ENCODE measurements at places on chromosomes 6 and 20.

- DNase-seq, result no peak
These were observed 164.0 kb downstream of the GRM4 start for GRCh38 chr6:33981861-33982260.

GRCh38 chr6:108115598-108116058 is 41.1 kb upstream of the OSTM1 start:
- DNase-seq, result no peak

DNA sequence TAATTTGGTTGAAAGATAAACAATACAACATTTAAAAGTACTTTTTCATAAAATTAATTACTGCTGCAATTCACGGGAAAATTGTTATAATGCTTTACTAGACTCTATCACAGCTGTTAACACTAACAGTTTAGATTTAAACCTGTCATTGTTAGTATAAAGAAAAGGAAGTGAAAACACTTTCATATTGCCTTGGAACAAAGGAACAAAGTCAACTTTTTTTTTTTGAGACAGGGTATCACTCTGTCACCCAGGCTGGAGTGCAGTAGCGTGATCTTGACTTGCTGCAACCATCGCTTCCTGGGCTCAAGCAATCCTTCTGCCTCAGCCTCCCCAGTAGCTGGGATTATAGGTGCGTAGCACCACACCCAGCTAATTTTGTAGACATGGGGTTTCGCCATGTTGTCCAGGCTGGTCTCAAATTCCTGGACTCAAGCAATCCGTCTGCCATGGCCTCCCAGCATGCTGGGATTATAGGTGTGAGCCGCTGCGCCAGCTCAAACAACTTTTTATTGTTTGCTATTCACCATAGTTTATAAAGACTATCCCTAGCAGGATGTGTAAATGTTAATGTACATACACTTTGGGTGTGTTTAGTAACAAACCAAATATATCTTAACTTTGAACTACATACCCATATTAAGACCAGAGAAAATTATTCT is 22.1 kb downstream of the SLC35A1 start:
- DNase-seq, result no peak

GRCh38 chr20:46967646-46968045 is 73.0 kb downstream of the EYA2 start:
- DNase-seq, result no peak

DNA sequence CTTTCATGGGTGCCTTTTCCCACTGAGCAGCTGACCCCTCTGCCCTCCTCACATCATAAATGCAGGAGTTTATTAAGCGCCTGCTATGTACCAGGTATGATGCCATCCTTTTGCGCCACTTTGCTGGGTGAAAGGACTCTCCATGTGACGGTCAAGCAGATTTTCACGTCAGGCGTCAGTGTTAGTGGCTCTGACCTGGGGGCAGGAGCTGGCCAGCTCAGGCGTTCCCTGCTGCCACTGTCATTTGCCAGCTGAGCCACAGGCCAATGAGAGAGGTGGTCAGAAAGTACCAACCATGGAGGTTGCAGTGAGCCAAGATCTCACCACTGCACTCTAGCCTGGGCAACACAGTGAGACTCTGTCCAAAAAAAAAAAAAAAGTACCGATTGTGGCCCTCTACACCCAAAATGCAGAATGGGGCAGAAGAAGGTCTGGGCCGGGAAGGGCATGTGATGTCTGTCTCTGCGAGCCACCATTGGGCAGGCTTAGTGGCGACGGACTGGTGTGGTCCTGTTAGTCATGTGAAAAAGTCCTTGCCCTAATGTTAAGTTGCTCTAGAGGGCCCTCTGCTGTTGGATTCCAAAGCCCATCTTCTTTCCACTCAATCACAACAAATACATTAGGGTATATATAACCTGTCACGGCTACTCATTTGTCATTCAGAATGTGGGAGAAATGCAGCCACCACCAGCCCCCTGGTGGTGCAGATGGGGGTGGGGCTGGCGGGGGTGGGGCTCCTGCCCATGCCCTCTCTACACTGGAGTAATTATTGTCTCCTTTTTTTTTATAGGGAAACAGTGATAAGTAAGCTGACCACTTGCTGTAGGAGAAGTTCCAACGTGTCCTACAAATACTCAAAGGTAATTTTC is 18.4 kb upstream of the SLC22A1 start:
- DNase-seq, result no peak

DNA sequence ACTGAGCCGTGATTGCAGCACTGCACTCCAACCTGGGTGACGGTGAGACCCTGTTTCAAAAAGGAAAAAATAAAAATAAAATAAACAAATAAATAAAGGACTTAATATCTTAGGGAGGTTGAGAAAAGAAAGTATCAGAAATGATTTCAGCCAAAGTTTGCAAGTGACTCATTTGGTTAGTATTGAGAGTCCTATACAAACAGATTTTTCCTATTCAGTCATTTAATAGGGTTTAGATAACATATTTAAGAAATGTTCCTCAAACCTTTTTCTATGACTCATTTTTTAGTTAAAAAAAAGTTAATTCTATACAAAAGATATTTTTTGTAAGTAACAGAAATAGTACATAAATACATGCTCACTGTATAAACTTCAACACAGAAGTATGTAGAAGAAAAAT is 235.1 kb downstream of the GJA1 start:
- DNase-seq, result no peak

DNA sequence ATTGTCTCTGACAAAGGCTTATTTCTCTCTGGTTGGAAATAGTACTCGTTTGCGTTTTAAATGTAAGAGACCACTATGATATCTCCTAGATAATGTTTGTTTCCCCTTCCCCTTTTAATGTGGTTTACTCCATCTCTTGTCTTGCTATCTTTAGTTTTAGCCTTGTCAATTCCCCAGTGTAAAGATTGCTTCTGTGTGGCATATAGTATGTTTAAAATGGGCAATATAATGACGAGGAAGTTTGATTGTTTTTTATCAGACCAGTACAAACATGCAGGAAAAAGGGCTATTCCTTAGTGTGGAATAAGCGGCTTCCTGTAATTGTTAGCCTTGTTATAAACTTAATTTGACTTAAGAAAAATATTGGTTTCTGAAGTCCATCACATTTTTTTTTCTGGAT is 3.1 kb downstream of the QKI start:
- DNase-seq, result no peak

GRCh38 chr6:72218125-72218524 is 331.8 kb downstream of the RIMS1 start:
- no peak for DNase-seq

- DNase-seq, result no peak
These were observed 168.5 kb upstream of the AKAP12 start for GRCh38 chr6:151071295-151071694.

DNA sequence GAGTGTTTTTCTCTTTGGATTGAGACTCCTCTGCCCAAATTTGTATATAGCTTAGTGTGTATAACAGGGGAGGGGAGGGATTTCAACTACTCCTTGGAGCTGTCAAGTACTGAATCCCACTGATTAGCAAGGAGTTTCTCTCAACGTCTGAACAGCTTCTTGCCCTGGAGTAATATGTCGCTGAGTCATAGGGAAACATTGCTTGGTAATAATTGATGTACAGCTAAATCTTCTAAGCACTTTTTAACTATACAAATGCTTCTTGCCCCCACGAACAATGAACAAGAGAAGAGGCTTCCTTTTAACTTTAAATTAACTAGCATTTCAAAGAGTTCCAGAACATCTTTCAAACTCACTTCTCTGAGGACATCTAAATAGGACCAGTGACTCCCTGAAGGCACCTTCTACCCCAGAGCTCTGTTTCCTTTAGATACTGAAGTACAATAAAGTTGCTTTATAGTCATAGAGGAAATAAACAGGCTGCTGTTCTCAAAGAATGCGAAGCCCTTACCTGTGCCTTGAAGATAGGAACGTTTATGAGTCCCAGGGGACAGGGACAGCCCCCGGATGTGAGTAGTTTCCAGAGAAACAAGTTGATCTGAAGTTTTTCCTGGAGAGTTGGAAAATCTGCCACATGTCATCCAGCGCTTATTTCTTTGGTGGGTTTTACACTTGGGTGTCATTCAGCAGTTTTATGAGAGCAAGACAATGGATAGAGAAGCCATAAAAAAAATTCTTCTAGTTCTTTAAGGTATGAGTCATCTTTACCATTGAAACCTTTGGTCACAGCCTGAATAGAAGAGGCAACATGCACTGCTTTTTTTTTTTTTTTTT is 462.5 kb upstream of the BTBD3 start:
- peak; percentile 13 for DNase-seq

GRCh38 chr6:122751326-122751725 is 28.2 kb upstream of the FABP7 start:
- DNase-seq, result no peak

GRCh38 chr6:160226118-160226591 is 32.5 kb downstream of the SLC22A2 start:
- no peak for DNase-seq

DNA sequence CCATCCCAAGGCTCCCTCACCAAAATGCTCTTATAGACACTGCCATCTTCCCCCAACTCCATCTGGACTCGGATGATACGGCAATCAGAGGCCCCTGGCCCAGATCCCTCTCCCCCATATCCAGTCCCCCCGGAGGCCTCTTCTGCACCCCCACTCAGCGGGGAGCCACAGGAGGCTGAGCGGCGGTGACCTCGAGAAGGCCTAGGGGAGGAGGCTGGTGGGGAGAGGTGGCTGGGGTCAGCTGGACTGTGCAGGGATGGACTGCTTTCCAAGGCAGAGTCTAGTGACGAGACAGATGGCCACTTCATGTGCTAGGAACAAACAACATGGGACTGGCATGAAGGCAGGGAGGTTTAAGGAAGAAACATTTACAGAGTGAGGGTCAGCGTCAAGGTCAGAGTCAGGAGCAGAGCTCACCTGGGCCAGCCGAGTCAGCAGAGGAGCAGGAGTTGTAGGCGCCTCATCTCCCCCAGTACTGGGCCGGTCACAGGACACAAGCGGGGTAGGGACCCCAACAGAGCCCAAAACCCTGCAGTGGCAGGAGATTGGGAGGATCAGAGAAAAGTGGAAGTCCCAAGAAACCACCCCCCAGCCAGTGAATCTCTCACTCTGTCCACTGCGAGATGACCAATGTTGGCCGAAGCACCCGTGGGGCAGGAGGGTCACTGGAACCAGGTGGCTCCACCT is 3.7 kb downstream of the PFDN6 start:
- no peak for DNase-seq

- no peak for DNase-seq
These were observed 40.7 kb upstream of the SLC2A12 start for GRCh38 chr6:134093007-134093573.

- no peak for DNase-seq
These were observed 36.8 kb downstream of the NCR2 start for GRCh38 chr6:41371992-41372831.

GRCh38 chr6:48116699-48117645 is 6.0 kb upstream of the PTCHD4 start:
- DNase-seq, result no peak

DNA sequence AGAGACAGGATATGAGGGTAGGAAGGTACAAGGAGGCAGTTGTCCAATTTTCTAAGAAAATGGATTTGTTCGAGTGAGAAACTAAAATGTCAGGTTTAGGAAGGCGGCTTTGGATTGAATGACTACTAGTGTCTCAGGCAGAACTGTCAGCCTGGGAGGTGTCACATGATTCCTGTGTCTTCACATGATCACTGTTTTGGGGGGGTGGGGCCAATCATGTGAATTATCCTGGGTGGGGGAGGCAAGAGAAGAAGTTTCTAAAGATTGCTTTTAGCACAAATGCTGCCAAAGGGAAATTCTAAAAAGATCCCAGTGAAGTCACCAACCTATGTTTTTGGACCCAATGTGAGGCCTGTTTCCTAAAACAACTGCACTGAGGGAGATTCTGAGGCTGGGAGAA is 2.3 kb downstream of the SIRPA start:
- no peak for DNase-seq

- no peak for DNase-seq
These were observed 21.7 kb upstream of the TBC1D20 start for GRCh38 chr20:483815-484644.

GRCh38 chr20:44754554-44754953 is 8.9 kb downstream of the KCNK15 start:
- DNase-seq, result no peak

DNA sequence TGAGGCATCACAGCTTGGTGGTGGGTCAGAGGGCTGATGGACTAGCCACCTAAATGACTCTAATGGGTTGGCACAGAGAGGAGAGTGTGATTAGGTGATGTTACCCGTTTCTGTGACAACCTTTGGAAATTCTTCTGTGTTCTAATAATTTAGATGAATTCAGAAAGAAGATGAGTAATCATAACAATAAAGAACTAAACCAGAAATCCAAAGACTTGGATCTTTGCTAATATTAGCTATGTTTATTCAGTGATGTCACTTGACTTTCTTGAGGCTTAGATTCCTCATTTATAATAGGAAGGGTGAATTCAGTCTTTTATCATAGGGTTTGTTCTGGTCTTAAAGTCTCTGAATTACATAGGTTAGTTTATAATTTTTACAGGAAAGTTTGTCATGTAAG is 19.9 kb downstream of the CRYBG1 start:
- DNase-seq, result no peak

- no peak for DNase-seq
These were observed 13.0 kb downstream of the SERPINB1 start for GRCh38 chr6:2828629-2829028.

GRCh38 chr6:25056130-25056529 is 120.4 kb upstream of the RIPOR2 start:
- no peak for DNase-seq

GRCh38 chr6:41626022-41626421 is 12.2 kb upstream of the MDFI start:
- no peak for DNase-seq

DNA sequence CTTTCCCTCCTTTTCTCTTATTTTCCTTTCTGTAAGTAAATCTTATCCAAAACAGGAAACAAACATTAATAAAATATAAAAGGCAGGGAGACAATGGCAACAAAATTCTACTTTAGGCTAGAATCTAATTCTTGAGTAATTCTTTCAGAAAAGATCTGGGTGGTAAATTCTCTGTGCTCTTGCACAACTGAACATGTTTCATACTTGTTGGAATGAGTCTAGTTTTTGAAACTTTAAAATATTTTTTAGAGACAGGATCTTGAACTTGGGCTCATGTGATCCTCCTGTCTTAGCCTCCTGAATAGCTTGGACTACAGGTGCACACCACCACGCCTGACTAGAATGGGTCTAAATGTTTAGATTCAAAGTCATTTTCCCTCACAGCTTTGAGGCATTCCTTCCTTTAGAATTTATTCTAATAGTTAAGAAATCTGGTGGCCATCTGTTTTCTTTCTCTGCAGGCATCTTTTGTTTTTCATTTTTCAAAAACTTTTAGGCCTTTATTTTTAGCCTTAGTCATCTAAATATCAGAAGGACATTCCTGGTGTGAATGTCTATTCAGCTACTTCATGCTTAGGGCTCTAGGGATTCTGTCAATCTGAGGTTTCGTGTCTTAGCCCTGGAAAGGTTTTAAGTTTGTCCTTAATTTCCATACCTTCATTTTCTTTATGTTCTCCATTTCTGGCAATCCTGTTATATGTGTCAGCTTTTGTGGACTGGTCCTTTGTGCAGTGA is 76.5 kb downstream of the CDKAL1 start:
- DNase-seq, result no peak

DNA sequence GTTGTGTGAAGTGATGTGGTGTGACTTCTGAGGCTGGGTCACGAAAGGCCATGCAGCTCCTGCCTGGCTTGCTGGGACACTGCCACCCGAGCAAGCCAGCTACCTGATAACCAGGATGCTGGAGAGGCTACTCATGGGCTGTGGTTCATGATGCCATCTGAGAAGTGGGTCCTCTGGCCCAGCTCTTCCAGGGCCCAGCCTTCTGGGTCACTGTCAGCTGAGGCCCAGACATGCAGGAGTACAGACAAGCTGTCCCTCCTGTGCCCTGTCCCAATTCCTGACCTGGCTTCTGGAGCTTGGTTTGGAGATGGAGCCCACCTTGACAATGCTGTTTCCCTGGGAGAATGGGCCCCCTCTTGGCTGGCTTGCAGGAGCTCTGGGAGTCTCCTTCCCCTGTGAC is 87.0 kb downstream of the DHX35 start:
- no peak for DNase-seq

GRCh38 chr6:137044366-137045221 is at the start of gene IL20RA:
Gene IL20RA (minus strand): TSS chr6:137044965. CDS start chr6:137044728, 237 bp downstream.
- DNase-seq, result no peak

All from NK-92 treated with Interleukin-12 subunit alpha and Interleukin-12 subunit beta, amount 100 ng/mL, for 24 hours (cell line).